Fibroblast of skin of abdomen (primary cell): ENCODE measurements at places on chromosomes 7 and 10.

DNA sequence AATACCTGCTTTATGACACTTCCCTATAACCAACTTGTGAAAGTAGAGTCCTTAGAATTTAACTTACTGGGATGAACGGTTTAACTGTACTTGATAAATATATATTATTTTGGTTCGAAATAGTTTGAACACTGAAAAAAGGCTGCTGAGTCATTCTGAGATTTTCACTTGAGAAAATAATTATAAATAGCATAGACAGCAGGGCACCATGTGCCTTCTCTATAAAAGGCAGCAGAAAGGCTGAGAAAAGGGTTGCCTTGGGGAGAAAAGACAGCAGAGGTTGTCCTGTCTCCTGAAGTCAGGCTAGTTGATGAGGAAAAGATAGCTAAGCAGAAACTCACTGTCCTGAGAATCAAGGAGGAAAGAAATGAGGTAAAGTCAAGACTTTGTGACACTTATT, 92.4 kb downstream of the CTTNBP2 start:
- peak; percentile 5 for DNase-seq

DNA sequence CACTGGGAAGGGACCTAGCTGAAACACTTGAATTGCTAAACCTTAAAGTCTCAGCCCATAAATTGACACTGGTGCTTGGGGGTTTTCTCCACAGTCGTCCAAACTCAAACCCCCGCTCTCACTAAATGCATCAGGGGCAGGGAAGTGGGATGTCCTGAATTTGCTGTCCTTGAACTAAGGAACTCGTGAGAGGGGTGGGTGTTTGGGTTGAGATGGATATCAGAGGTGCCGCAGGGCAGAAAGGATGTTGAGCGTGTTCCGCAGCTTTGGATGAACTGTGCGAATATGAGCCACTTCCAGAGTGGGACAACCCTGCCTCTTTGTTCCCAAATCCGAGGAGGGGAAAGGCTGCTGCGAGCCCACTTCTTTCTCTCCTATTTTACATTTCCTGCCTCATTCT, 90.3 kb upstream of the LYZL2 start:
- DNase-seq, result no peak

GRCh38 chr7:2651336-2651735, 19.6 kb downstream of the TTYH3 start:
- DNase-seq, result no peak

DNA sequence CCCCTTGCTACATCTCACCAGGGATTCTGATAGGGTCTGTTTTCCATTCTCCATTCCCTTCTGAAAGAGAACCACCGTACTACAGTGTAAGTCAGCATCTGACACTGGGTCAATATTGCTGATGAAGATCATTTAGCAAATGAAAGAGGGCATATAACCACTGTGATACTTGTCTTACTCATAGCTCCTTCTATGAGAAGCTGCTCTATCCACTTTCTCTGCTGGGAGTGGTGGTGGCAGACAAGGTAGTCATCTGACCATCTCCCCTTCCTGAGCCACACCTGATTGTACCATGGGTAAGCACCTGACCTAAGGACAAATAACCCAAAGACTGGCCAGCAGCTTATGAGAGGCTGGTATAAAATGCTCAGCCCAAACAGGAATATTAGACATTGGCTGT, 220.4 kb downstream of the DOCK4 start:
- no peak for DNase-seq

DNA sequence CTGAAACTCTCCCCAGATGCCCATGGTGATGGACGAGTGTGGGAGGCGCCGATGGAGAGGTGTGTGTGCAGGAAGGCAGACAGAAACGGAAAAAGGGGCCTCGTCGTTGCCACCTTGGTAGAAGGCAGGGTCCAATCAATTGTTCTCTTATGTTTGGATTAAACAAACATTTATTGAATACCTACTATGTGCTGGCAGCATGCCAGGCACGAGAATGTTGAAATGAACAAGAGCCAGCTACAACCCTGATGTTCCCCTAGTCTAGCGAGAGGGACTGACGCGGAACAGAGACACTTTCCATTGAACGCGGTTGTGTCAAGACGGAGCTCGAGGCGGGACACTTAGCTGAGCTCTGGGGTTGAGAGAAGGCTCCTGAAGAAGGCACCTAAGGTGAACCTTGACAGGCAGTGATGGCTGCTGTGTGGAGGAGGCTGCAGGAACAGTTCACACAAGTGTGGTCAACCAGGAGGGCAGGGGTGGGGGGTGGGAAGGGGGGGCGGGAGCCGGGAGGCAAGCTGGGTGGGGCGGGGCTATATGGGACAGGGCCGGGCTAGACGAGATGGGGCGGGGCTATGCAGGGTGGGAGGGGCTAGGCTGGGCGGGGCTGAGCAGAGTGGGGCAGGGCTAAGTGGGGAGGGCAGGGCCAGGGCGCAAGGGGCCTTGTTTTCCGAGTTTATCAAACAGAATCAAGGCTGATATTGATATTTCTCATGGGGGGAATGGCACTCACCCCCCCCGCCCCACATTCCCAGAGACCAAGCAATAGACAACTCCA, 181.0 kb downstream of the GATA3 start:
- no peak for DNase-seq

DNA sequence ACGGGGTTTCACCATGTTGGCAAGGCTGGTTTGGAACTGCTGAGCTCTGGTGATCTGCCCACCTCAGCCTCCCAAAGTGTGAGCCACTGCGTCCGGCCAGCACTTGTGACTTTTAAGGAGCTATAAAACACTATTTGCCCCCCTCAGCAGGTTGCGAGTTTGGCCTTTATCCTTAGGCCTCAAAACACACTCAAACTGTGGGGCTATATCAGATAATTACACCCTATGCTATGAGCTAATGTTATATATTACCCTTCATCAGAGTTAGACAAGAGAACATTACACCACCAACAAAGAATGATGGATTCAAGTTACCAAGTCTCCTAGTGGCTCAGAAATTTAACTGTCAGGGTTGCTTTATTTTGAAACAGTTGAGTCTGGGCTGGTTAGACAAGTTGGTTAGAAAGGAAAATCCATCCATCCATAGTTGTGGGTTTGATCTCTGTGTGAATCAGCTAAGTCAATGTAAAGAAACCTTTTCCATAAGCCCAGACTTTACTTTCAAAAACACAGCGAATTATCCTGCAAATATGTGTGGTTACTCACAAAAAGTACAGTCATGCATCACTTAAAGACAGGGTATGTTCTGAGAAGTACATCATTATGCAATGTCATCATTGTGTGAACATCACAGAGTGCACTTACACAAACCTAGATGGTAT, 115.8 kb downstream of the SEMA3D start:
- DNase-seq, result peak; percentile 96

GRCh38 chr7:100119970-100120732, 717 bp downstream of the CNPY4 start:
- peak; percentile 64 for DNase-seq

DNA sequence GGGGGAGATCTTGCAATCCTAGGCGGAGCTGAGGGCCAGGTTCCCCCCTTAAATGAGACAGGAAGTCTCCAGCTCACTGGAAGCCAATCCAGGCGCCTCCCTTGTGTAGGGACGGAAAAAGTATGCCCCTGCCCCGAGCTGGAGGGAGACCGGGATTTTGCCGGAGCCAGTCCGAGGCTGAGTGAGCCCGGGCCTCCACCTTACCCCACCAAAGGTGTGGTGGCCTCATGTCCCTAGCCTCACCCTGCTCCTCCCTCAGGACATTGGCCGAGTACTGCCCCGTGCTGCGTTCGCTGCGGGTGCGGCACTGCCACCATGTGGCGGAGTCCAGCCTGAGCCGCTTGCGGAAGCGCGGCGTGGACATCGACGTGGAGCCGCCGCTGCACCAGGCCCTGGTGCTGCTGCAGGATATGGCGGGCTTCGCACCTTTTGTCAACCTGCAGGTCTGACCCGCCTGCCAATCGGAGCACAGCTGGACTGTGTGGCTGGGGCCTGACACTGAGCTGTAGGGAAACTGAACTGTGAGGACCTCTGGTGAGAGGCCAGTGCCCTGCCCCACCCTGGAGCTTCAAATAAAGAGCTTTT, 2.0 kb downstream of the FBXL15 start:
- DNase-seq, result peak; percentile 55

DNA sequence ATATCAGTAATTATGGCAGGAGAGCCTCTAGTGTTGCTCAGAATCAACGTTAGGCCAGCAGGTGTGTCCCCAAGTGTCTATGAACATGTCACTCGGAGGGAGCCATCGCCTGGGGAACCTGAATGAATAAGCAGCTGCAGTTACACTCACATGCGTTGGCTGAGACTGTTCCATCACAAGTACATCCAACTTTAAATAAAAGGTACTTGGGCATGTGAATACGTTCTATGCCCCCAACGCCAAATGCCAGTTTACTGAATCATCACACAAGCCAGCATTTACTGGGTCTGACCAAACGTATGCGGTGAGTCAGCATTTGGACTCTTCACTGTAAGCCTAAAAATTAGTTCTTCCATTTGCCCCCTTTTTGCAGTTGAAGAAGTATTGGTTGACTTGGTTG, 207.6 kb upstream of the PLXNA4 start:
- DNase-seq, result peak; percentile 84

GRCh38 chr7:123143252-123144006, 56.3 kb downstream of the SLC13A1 start:
- no peak for DNase-seq

DNA sequence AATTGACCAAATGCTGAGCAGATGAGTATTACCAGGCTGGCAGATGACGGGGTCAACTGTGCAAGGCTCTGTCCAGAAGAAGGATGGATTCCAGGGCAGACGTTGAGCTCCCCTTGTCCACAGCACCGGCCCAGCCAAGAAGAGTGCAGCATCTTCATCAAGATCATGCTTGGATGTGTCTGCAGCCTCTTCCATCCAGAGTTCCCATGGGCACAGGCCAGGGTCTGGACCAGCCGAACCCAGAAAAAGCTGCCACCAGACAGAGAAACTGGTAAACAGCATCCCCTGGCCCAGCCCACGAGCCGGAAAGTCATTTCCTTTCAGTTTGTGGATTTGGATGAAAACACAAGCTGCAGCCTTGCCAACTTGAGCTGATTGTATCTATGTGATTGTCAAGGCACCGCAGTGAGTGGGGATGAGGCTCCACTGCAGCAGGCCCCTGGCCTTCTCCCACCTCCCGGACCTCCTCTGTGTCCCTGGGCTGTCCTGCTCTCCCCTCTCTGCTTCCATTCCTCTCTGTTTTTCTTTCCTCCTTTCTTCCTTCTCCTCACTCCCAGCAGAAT, 321.8 kb downstream of the TCERG1L start:
- no peak for DNase-seq

- DNase-seq, result peak; percentile 57
These were observed 10.4 kb upstream of the GSAP start for GRCh38 chr7:77426521-77427051.

- DNase-seq, result peak; percentile 50
These were observed 129.8 kb upstream of the RSU1 start for GRCh38 chr10:16947069-16947468.

GRCh38 chr7:132207782-132208181, 368.5 kb downstream of the PLXNA4 start:
- no peak for DNase-seq

DNA sequence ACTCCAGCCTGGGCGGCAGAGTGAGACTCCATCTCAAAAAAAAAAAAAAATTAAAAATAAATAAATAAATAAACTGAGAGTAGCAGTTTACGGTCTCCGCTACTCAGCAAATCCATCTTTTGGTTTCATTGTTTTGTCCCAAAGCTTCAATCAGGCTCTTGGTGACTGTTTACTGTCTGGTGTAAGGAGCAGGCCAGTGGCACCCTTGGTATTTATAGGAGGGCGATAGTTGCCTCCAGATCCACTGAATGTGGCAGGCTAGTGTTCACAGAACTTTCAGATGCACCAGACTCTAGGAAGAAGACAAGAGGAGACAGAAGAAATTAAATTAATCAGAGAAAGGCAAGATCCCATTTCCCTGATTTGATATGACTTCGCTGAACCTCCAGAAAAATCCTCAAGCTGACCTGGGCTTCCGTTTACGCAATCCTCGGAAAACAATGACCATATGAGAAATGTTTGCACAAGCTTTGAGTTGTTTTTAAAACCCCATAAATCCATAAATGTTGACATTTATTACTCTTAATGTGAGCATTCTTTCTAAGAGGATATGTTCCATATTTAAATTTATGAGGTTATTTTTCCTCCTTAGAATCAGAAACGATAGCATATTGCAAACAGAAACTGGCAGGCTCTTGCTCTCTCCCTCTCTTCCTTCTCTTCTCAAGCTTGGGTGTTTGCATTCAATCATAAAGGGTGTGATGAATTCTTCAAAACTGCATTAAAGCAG, 7.1 kb upstream of the MUC3A start:
- peak; percentile 28 for DNase-seq

GRCh38 chr7:107701191-107701590, 40.6 kb downstream of the SLC26A4 start:
- no peak for DNase-seq
